ENCODE measurements at places on chromosomes 5 and 9.

DNA sequence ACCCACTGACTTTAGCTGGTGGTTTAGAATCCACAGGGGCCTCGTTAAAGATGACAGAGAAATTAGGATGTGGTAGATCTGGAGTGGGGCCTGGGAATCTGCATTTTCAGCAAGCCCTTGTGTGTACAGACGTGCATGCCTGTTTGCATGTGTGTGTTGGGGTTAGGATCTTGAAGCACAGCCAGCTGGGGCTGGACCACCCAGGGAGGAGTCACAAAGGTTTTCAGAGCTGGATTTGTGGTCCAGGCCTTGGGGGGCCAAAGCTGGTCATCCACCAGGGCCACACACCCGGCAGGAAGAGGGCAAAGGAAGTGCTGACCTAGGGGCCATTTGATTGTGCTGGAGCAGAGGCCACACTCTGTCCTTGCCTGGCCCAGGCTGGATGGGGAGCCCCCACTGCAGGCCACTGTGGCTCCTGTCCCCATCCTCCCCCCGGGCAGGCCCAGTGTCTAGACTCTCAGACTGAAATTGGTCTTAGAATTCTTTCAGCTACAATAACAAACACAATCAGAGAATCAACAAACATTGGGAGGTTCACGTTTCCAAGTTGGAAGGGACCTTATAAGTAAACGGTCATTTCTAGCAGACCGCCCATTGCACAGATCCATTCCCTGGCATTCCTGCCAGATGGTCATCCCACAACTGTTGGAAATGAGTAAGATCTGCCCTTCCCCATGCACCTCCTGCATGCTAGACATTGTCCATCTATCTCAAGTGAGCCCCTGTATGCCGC lies 10.3 kb downstream of the CDX1 start:
- no peak for DNase-seq

DNA sequence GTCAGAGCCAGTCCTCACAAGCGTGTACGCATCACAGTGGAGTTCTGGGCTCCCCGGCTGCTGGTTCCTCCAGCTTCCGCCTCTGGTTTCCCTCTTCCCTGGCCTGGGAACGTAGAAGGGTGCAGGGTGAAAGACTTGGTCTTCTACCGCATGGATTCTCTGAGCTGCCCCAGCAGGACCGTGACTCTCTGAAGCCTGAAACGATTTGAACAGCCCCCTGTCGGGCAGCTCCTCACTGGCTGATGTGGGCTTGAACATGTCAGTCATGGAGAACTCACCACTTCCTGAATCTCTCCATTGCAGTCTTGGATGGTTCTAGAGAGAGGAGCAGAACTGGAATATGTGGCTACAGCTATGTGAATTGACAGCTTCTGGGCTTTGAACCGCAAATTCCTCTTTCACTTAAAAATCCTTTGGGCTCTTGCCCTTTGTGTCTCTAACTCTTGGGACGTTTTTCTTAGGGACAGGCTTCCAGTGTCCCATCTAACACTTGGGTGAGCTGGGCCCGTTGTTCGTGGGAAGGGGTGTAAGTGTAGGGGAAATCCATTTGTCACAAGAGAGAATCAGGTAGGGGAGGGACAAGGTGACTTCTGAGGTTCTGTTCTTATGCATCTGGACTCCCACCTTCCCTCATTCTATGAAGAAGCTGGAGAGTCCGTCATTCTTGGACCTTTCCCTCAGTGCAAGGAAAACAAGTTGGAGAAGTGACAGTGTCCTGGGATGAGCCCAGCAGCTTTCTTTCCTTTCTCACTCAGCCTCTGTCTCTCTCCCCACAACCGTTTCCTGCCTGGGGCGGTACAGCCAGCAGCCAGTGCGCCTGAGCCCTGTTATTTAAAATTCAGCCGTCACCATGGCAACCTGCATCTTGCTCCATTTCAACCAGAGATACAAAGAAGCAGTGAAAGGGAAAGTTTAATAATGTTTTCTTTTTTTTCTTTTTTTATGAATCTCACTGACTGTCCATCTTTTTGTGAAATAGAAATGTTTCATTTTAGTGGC lies 84.7 kb downstream of the PTTG1 start:
- DNase-seq = peak; percentile 90

GRCh38 chr5:93395971-93396379 lies 185.0 kb downstream of the NR2F1-AS1 start:
- DNase-seq = no peak

GRCh38 chr9:32955655-32956478 lies 45.6 kb downstream of the APTX start:
- no peak for DNase-seq

DNA sequence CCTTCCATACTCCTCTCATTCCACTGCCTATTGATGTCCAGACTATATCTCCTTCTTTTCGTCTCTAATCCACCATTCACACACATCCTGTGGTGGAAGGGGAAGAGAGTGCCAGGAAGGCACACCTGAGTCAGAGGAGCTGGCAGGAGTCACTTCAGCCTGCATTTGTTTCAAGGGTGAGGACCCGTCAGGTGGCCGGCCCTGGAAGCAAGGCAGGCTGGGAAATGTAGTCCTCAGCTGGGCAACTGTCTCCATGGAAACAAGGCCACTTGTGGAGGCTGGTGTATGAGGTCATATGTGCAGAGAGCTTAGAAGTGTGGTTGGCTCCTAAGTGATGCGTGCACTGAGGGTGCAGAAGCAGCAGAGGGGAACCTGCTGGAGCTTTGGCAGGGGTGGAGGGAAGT lies 278.4 kb downstream of the NSG2 start:
- DNase-seq = no peak

- DNase-seq = peak; percentile 33
These were observed 28.1 kb downstream of the NEK6 start for GRCh38 chr9:124285903-124286291.

DNA sequence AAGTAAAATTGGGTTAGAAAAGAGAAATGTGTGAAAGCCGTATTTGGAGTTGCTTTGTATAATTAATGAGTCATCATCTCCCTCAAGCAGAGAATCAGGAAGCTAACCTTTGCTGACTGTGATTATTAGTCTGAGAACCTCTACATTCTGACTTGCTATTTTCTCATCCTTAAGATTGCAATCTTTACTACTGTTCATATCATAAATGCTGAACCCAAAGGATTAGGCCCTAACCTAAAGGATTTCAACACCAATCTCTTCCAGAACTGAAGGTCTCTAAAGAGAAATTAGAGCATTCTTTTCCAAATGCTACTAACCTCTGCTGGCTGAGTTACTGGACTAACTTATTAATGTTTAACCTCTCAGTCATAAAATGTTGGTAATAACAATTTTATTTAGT lies 538.1 kb upstream of the MEF2C start:
- DNase-seq = no peak

DNA sequence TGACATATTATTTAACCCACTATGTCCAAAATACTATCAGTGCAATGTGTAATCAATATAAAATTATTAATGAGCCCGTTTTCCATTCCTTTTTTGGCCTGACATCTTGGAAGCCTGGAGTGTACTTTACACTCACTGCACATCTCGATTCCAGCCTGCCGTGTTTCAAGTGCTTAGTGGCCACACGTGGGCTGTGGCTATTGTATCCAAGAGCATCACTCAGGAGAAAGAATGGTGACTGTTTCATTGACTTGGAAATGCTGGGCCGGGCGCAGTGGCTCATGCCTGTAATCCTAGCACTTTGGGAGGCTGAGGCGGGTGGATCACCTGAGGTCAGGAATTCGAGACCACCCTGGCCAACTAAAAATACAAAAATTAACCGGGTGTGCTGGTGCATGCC lies 54.5 kb downstream of the CFAP77 start:
- no peak for DNase-seq

GRCh38 chr5:34716986-34717385 lies 60.9 kb downstream of the RAI14 start:
- no peak for DNase-seq

GRCh38 chr5:31270396-31270795 lies 76.9 kb downstream of the CDH6 start:
- DNase-seq = no peak

GRCh38 chr9:89919171-89919681 lies 314.4 kb downstream of the GADD45G start:
- peak; percentile 31 for DNase-seq

GRCh38 chr9:14616188-14616982 lies 76.8 kb downstream of the ZDHHC21 start:
- peak; percentile 44 for DNase-seq

DNA sequence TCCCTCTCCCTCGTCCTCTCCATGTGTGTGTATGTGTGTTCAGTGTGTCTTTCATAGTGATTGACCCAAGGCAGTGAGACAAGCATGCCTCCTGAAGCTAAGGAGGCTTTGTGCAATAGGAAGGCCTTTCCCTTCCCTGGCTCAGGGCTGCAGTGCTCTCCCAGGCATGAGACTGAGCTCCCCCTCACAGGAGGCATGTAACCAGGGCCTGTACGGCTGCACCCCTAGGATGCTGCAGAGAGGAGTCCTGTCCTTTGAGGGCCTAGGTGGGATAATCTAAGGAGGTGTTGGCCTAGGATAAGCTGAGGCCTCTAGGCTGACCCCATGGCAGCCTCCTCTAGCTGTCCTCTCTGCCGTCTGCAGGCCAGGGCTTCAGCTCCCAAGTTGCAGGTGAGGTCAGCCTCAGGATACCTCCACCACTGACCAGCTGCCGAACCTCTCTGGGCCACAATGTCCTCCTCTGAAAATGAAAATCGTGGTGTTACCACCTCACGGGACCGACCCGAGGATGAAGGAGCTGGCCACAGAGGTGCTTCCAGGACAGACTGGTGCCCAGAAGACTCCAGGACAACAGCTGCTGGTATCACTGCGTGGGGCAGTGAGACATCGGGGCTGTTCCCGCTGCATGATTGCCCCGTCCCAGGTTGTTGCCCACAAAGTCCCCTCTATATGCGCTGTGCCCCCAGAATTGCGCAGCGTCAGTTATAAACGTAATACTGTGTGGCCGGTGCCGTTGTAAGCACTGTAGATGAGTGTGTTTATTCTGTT lies 129.6 kb downstream of the BARX1 start:
- DNase-seq = no peak

GRCh38 chr5:126969548-126969947 lies 60.8 kb downstream of the MARCHF3 start:
- DNase-seq = no peak

DNA sequence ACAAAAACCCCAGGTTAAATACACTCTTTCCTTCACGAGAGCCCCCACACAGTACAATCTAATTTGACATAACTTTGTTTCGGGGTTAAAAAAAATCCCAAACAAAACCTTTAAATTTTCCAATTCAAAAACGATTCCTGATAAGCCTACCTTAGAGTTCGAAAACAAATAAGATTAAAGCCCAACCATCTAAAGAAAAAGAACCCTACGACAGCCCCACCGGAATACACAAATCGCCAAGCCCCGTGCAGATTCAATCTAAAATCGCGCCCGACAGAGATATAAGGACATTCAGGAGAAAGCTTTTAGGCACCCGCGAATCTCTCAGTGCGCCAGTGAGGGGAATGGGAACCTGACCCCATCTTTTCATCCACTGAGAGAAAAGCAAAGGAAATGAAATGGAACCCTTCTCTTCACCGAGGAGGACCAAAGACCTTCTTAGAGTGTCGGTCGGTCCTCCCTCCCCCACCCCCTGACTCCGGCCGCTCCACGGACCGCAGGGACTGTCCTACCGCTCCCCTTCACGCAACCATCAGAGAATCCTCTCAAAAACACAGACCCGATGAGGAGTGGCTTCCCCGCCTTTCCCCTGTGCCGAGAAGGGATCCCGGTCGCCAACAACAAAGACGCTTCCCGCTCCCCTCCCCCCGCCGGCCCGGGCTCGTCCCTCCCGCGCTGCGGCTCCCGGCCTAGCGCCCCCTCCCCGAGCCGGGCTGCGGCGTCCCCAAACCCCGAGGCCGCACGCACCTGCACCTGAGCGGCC lies 925 bp downstream of the ABHD17B start:
- peak; percentile 24 for DNase-seq

DNA sequence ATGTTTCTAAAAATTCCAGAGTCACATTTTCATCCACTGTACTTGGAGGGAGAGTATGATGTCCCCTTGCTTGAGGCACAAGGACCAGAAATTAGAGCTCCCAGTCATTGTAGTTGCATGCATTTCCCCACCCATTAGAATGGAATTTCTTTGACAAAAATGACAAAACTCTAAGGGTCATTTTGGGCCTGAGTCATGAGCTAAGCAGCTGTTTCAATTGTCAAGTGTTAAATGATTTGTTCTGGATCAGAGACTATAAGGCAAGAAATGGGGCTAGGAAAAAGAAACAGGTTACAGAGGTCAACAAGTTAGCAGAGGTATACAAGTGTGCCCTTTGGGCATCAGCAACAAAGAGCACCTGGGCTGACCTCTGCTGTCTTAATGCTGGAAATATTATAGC lies 131.2 kb upstream of the IQGAP2 start:
- DNase-seq = no peak
